Activated naive CD8-positive, alpha-beta T cell treated with anti-CD3 and anti-CD28 coated beads, Interleukin-2, amount 50 U/mL, for 24 hours (primary cell): ENCODE measurements at places on chromosomes 11 and 22.

- DNase-seq = no peak
These were observed 319.3 kb downstream of the CADM1 start for GRCh38 chr11:115184901-115185300.

DNA sequence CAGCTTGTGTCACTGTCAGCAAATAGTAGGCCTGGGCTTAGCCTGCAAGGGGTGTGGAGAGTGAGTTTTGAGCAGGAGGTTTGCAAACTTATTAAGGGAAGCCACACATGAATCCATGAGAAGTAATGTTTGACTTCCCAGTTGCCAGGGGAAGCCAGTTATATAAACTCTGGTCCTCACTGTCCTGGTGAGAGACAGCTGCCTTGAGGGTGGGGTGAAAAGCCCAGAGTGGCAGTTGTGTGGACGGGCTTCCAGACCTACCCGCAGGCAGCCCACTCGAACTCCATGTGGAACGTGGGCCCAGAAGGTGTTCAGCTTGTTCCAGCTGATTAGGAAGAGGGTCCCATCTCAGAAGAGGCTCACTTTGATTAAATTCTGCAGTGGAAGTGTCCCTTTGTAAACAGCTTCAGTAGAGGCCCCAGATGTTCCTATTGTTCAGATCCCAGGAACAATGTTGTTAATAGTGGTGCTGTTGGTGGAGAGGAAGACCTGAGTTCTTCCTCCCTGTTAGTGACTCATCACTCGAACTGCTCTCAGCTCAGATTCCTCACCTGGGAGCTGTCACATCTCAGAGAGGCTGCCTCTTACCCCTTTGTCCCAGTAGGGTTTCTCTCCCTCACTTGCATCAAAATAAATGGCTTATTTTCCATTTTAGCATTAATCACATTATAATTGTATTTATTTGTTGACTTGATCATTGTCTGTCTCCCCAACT is 63.4 kb downstream of the GRAMD1B start:
- no peak for DNase-seq

- DNase-seq = no peak
These were observed 188.9 kb downstream of the BRD1 start for GRCh38 chr22:49638788-49639187.

GRCh38 chr11:35620795-35621194 is 2.5 kb downstream of the FJX1 start:
- no peak for DNase-seq

GRCh38 chr11:83441171-83441570 is 155.0 kb upstream of the CCDC90B start:
- no peak for DNase-seq

- DNase-seq = no peak
These were observed 22.4 kb downstream of the SIK2 start for GRCh38 chr11:111624608-111625007.

DNA sequence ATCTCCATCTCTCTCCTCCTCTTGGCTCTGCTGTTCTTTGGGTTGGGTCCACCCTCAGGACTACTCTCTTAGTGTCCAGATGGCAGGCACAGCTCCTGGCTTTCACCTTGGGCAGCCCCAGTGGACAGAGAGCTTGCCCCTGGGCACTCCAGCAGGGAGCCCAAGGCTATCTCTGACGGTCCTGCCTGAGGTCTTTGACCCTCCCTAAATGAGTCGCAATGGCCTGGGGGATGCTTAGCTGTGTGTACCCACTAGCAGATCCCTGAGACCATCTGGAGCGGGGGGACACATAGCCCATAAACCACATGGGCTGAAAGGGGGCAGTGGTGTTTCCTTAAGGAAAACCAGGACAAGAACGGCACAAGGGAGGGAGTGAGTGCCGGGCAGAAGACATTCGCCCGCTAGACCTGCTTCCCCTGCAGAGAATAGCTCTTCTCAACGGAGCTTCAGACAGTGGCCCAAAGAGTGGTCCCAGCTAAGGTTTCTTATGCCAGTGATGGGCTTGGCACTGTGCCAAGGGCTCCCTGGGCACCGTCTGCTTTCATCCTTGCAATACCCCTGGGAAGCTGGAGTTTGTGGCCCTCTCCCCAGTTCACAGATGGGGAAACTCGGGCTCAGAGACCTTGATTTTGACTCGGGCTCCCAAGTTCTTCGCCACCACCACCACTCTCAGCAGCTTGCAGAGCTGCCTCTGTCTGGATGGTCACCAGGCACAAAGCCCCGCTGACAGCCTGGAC is 53.9 kb upstream of the ANO1 start:
- DNase-seq = no peak

- no peak for DNase-seq
These were observed 182.9 kb upstream of the CTSC start for GRCh38 chr11:88520391-88520790.

DNA sequence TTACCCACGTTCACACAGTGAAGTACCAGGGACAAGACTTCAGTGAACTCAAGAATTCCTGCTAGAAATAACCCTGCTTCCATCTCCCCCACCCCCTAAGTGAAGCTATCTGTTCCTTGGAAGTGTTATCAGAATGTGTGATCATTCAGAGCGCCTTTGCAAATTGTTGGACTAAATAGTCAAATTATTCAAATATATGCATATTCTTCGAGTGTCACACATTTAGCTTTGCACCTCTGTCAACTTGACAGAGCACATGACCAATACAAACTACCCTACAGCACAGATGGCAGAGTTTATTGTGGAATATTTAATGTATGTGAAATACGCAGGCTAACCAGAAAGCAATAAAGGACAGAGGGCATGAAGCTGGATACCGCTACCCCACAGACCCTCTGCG is 2.6 kb upstream of the BDNF start:
- DNase-seq = no peak
